Kidney glomerular epithelial cell (primary cell): ENCODE measurements at places on chromosomes 7 and 10.

DNA sequence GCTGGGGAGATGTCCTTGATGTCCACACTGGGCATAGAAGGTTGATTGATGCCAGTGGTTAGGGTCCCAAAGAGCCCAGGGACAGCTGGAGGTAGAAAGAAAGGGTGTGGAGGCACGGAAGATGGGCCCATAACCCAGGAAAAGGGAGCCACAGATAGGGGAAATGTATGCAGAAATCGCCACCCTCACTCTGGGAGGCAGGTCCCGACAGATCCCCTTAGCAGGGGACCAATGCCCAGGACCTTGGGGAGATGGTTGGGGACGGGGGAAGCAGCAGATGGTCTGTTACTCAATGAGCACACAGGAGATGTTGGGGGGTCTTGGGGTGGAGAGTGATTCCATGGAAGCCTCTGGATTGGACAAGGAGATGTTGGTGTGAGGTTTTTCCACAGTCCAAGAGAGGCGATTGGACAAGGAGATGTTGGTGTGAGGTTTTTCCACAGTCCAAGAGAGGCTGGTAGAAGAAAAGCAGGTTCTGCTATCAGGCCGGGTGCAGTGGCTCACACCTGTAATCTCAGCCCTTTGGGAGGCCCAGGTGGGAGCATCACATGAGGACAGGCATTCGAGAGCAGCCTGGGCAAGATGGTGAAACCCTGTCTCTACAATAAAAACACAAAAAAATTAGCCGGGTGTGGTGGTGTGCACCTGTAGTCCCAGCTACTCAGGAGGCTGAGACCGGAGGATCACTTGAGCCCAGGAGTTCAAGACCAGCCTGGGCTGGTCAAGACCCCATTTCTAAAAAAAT is 7.0 kb upstream of the PPP1R35 start:
- DNase-seq = no peak

GRCh38 chr10:88820748-88821401 is 18.3 kb downstream of the LIPM start:
- DNase-seq = no peak

- no peak for DNase-seq
These were observed 7.7 kb downstream of the NEURL1 start for GRCh38 chr10:103501186-103501585.

DNA sequence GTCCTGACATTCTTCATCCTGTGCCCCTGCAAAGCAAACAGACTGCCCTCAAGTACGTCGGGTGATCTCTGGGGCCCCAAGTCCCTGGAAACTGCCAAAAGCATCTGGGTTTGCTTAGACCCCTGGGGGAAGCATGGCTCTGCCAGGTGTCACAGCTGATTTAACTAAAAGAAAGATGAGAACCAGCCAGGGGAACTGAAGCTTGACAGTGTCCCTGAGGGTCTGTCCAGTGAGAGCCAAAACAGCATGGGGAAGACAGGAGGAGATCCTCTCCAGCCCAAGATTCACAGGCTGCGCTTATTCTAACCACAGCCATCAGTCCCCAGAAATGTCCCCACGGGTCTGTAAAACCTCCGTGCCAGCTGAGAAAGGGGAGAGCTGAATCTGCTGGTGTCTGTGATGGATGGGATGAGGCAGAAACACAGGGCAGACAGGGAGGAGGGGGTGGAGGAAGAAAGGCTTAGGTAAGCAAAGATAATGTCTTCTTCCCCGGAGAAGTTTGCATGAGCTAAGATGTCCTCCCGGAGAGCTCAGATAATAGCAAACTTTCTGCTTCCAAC is 21.3 kb downstream of the CCDC3 start:
- DNase-seq = no peak

DNA sequence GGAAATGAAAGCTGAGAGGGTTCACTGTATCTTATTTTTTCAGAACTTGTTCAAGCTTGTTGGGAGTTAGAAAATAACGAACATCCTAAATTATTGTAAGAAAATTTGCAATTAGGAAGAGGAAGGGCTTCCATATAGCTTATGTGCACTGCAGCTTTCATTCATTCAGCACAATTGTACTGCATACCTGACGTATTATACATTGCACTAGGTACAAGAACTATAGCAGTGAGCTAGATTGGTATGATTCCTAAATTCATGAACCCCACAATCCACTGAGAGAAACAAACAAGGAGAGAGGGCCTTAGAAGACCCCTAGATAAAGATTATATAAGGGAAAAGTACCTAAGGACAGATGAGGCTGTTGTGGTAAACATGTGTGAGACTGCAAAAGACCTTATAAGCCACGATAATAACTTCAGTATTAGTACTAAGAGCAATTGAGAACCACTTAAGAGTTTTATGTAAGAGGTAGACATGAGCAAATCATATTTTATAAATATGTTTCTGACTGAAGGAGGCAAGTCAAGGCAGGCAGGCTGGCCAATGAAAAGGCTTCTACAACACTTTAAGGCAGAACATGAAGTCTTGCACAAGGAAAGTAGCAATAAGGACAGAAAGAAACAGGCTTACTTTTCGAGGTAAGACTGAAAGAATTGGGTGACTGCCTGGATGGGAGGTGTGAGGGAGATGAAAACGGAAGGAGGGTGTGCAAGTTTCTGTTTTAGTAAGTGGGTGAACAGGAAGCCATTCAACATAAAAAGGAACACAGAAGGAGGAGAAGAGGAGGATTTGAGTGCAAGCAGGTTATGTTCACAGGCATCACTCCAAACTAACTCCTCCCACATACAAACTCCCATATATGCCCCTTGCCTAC is 77.9 kb upstream of the LRRN3 start:
- no peak for DNase-seq

- DNase-seq = no peak
These were observed 191.1 kb upstream of the TCF7L2 start for GRCh38 chr10:112758961-112759360.

DNA sequence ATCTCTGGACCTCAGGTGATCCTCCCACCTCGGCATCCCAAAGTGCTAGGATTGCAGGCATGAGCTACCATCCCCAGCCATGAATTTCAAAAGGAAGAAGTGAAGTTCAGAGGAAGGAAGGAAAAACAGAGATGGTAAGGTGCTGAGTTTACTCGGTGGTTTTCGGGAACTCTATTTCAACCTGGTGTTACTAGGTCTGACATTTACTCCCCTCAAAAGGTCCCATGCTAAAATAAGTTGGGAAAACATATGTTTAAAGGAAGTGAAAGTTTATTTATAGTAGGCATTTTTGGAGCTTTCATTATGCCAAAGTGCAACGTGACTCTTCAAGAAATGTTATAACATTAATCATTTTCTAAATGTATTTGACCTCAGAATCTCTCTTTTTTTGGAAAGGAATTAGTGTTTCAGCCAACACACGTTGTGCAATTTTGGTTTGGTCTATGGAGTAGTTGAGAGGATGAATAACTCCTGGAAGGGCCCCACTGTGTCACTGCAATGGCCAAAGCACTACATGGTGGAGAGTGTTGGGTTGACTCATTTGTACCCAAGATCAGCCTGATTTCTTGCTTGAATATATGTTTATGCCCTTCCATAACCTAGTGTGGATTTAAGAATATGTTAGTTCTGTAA is 114.7 kb upstream of the FAM171A1 start:
- no peak for DNase-seq

GRCh38 chr7:51369746-51370145 is 53.1 kb upstream of the COBL start:
- peak; percentile 26 for DNase-seq

DNA sequence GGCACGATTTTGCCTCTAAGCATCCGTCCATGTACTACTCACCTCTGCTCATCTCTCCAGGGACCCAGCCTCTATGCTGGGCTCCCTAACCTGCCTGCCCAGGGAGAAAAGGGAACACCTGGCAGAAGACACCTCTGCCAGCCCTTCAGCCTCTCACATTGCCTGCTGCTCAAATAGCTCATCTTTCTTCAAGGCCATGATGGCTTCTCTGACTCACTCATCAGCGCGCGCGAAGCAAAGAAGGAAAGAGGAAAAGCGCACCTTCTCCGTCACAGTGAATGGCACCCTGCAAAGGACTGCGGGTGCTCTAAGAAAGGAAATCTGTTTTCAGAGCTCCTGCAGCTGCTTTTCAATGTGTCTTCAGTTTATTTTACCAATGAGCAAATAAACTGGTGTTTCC is 174.0 kb downstream of the PRKAG2 start:
- no peak for DNase-seq

DNA sequence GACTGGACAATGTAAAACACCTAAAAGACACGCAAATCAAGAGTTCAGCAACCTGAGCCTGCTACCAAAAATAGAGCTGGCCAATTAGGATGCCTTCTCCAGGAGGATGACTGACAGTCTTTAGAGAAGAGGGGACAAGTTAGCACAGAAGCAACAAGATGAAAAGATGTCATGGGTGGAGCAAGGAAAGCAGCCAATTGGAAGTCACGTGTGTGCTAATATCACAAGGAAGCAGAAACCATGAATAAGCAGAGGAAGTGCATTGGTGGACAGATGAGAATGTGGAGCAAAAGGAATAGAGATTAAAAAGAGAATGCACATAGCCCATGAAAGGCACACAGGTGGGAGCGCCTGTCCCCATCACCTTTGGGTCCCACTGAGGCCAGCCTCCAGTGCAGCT is 148.1 kb downstream of the SLC25A13 start:
- no peak for DNase-seq

DNA sequence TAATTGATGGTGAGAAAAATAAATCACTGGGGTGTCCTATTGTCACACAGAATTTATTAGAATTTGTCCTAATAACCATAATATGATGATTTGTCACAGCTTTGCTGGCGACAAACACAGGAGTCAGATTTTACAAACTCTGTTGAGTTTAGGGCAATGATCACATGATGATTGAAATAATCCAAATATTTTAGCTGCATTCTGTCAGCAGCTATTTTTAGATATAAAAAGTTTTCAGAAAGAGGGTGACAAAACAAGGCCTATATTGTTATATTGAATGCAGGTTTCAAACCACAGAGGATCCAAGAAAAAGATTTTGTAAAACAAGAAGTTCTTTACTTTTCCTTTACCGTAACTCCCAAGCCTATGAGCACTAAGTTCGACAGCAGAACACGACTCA is 178.8 kb downstream of the ADAM12 start:
- DNase-seq = no peak
